AG09309 (cell line): ENCODE measurements at places on chromosomes 5 and 9.

GRCh38 chr9:93654351-93654961, 78.1 kb downstream of the PHF2 start:
- no peak for DNase-seq

GRCh38 chr5:171386006-171386671, 1.5 kb upstream of the NPM1 start:
- no peak for DNase-seq

DNA sequence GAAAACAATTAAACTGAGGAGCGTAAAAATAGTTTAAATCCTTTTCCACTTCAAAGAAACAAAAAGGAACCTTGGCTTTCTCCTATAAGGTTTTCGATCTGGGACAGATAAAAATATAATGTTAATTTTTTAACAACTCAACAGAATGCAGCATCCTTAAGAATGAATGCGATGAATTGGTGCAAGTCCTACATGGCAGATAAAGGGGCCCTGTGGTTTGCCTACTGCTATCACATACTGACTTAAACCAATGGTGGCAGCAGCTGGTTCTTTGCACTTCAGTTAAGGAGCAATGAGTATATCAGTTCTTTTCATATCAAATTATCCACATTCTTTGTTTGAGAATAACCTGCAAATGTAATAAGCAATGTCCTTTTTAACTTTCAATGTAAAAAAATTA, 12.4 kb upstream of the TYRP1 start:
- DNase-seq = no peak

GRCh38 chr9:93896093-93896492, 59.1 kb downstream of the BARX1 start:
- no peak for DNase-seq

- peak; percentile 89 for DNase-seq
These were observed 88.7 kb downstream of the BASP1 start for GRCh38 chr5:17305964-17306725.

DNA sequence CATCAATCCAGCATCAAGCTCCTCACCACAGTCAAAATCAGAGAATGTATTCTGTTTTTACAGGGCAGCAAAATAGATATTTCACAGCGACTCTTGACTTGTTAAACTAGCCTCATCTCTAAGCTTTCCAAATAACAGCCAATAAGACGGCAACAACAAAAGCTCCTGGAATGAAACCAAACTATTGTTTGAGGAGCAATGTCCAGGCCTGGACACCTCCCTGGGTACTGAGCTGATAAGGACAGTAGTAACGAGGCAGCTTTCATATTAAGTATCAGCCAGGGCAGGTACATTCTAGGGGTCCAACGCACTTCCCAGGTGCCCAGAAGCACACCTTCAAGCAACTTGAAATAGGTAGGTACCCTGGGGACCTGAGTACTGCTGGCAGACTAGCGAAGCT, 260.3 kb downstream of the ENC1 start:
- no peak for DNase-seq

- peak; percentile 84 for DNase-seq
These were observed 9.7 kb downstream of the PTGER4 start for GRCh38 chr5:40689438-40689837.

DNA sequence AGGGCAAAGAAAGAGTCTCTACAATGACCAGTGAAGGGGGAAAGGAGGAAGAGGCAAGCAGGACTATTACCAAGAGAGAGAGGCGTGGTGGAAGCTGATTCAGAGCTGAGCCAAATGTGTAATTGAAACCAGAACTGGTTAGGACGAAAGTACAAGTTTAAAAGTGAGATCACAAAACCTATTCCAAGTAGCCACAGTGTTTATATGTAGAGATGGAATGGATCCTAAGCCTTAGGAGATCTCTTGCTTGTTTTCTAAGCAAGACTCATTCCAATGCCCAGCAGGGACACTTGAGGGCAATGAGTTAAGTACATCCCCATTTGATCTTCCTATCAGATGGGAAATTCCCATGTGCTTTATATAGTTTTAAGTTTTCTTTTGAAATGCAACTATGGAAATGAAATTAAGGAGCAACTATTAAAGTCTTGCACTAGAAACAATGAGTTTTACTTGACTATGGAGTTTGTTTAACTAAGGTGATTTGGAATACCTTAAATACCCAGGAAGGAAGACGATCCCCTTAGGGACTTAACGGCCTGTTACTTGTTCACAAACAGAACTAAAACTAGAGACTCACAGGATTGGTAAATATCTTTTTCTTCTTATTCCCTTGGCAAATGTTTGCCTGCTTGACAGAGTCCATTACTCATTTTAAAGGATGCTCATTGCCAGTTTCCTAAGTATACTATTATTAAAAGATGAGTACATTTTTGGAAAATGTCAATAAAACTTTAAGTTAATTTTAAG, 51.1 kb upstream of the SNX2 start:
- DNase-seq = peak; percentile 71

DNA sequence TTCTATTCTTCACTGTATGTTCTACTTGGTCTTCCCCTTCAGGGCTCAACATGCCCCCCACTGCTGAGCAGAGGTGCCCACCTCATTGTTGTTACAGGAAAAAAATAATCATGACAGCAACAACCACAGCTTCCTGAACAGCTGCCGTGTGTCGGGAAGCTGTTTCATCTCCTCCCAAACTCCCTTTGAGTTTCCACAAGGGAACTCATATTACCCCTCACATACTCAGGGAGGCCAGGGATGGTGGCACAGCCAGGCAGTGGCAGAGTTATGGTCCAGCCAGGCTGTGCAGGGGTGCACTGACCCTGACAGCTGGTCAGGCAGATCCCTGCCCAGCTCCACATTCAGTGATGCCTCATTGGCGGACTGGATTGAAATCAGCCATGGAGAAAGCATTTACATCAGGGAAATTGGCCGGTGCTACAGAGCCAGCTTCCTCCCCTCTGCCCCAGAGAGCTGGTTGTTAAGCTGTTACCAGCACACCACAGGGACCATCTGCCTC, 37.3 kb downstream of the SARDH start:
- no peak for DNase-seq

DNA sequence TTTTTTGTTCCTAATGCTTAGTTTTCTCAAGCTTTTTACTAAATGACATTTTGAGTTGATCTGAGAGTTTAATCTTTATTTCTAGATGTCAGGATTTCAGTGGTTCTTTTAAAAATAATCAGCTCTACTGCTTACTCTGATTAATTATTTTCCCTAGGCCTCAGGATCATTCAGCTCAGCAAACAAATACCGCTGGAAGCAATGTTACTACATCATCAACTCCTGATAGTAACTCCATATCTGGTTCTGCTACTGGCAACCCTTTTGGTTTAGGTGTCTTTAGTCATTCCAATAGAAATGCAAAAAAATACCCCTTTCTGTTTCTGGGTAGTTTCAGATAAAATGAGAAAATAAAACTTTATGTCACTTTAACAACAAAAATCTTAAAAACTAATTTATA, 5.6 kb upstream of the IDNK start:
- no peak for DNase-seq

DNA sequence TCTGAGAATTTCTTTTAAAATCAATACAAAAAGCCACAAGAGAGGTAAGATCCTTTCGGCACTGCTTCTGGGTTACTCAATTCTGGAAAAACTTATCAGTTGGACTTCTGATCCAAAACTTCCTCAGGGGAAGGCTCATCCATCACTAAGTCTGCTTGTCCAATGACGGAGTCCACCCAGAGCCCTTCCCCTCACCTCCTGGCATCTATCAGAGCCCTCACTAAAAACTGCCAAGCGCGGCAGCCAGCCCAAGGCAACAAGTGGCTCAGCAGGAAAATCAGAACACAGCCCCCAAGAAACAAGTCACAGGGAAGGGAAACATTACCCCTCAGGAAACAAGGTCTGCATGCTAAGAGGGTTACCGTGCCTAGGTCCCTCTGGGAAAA, 869 bp upstream of the ESM1 start:
- DNase-seq = no peak

DNA sequence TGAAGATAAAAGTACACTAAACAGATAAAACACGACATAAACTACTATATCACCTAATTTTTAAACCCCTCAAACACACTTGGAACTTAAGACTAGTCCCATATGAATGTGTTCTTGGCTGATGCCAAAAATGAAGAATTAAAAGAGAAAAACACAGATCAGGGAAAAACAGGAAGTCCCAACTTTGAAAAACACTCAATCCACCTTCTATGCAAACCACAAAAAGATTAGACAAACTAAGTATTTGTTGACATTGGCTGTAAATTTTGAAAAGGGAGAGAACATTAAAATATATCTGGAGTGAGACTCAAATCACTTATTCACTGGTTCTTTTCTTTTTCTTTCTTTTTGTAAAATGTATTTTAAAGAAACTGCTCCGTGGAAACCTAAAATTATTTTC, 81.4 kb downstream of the ANKH start:
- DNase-seq = no peak

DNA sequence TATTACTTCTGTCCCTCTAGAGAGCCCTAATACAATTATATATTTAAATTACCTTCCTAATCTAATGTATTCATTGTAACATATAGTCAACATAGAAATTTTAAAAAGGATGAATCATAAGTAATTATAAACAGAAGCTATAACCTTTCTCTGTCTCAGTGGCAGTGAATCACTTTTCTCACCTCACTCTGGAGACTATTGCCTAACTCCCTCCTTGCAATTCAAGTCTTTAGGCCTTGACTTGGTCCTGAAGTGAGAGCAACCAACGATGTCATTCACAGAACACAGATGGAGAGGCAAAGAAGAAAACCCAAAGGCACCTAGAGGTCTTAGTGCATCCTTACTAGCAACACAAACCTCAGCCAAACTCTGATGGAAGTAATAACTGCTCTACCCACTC, 133.3 kb upstream of the DPYSL3 start:
- DNase-seq = no peak

- no peak for DNase-seq
These were observed 298.2 kb downstream of the CD180 start for GRCh38 chr5:66898241-66898995.

GRCh38 chr9:100394032-100394695, 32.8 kb upstream of the MSANTD3 start:
- no peak for DNase-seq

DNA sequence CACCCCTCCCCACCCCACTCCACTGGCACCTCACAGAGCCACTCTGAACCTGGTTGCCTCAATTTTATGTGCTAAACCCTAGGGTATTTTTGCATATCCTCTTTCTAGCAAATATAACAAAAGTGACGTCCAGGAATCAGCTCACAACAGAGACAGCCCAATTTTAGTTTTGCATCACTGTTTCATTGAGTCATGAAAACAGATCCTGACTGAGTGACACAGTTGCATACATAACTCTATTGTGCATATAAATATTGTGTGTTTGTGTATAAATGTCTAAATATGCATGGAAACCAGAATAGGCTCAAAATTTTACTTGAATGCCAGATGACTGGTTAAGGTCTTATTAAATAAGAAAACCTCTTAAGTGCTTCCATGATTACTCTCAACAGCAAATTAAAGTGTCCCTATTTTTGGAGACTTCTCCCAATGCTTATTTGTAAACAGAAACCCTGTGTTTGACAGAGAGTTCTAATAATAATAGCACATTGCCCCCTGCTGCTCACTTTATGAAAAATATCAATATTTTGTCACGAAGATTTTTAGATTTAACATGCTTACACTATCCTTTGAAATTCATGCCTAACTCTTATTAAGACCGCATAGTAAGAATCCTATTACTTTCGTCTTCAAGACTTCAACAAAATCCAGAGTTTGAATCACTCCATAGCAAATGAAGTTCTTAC, 75.5 kb upstream of the PRRC1 start:
- DNase-seq = no peak

DNA sequence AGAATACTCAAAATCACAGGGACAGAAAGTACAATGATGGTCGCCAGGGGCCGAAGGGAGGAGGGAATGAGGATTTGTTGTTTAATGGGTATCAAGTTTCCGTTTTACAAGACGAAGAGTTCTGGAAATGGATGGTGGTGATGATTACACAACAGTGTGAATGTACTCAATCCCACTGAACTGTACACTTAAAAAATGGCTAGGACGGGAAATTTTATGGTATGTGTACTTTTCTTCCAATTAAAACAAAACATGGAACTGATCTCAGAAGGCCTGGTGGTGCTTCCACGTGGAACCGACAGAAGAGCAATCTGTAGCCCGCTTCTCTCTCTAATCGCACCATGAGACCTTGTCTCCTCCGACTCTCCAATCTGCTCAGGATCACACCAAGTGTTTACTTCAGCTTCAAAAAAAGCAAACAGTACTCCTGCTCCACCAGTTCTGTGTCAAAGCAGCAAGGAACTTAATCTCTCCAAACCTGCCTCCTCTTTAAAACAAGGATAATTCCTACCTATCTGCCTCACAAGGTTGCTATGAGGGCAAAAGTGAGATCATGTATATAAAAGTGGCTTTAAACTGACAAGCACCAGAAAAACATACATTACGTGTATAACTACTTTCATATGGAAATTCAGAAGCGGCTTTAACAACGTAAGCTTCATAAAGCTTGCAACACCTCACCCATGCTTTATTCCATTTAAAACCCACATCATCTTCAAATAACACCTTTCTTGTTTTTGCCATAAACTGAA, 2.1 kb downstream of the ECPAS start:
- DNase-seq = peak; percentile 35

DNA sequence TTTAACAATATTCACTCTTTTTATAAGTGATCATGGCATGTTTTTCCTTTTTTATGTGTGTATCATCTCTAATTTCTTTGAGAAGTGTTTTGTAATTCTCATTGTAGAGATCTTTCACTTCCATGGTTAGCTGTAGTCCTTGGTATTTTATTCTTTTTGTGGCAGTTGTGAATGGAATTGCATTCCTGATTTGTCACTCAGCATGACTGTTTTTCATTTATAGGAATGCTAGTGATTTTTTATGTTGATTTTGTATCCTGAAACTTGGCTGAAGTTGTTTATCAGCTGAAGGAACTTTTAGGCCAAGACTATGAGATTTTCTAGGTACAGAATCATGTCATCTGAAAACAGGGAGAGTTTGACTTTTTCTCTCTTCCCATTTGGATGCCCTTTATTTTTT, 13.1 kb upstream of the SPINK13 start:
- no peak for DNase-seq

DNA sequence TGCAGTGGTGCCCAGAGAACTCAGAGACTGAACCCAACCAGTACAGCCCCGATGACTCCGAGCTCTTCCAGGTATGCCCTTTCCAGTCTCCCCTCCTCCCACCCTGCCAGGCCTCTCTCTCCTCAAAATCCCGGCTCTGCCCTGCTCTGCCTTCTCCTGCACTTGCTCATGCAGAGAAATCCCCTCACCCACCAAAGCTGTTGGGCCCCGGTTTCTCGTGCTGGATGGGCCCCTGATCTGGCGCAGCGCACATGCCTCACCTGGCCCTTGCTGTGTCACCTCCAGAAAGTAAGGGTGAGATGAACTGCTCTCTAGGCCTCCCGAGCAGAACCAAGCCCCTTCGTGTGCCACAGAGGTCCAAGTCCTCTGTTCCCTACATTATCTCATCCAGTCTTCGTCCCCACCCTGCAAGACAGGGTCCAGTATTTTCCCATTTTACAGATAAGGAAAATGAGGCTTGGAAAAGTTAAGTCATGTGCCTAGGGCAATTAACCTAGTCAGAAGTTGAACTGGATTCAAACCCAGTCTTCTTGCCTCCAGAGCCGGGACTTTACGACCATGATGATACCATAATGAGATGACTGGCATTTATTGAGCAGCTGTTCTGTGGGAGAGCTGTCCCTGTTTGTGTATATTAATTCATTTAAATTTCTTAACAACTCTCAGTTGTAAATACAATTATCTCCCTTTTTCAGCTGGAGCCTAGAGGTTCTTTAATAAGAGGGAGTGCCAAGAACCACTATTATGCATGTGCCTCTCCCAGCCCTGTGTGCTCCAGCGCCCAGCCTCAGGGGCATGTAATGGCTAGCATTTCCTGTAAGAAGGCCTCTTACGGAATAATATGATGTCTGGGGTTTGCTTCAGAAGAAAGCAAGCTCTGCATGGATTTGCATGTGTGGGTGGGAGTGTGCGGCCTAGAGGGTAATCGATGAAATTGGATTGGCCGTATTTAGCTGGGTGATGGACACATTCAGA, 90.7 kb downstream of the PPARGC1B start:
- no peak for DNase-seq
